NCI-H1436 treated with DMSO at 0.1 percent for 48 hours (cell line): ENCODE measurements at places on chromosomes 3 and 15.

- no peak for DNase-seq
These were observed 37.1 kb downstream of the CPA3 start for GRCh38 chr3:148901987-148902791.

DNA sequence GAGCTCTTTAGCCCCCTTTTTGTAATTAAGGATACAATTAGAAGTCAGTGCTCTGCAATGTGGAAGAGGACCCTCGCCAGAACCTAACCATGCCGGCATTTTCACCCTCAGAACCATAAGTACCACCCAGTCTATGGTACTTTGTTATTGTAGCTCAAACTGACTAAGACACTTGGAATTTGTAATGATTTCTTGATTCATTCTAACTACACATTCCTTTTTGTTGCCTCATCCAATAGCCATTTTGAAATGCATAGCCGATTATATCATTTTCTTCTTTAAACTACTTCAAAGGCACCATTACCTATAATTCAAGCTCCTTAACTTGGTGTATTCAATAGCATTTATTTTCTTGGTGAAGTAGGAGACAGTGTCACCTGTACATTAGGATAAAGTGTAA, 61.4 kb downstream of the GLB1 start:
- no peak for DNase-seq

DNA sequence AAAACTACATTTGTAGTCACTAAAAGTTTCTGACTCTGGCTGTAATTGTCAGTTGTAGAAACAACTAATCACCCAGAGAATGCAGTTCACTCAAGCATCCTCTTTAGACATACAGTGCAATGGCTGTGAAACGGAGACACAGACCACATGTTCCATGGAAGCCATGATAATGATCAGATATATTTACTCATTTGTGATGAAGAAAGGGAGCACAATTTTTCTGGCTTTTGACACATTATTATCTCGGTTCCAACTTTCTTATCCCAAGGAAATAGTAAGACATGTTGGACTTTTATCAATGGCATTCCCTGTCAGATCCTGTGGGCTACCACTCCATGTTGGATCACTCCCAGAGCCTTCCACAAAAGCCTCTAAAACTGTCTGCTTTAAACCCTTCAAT, 215.0 kb upstream of the LRIG1 start:
- no peak for DNase-seq

DNA sequence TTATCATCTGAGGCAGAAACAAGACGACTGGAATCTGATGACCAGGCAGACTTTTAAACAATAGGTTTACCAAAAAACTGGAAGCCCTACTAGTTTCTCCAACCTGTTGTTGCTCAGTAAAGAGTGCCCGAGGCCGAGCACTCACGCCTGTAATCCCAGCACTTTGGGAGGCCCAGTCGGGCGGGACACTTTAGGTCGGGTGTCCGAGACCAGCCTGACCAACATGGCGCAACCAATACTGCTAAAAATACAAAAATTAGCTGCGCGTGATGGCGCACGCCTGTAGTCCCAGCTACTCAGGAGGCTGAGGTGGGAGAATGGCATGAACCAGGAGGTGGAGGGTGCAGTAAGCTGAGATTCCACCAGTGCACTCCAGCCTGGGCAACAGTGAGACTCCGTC, 1.1 kb upstream of the WDR5B start:
- DNase-seq: no peak

- no peak for DNase-seq
These were observed 39.7 kb downstream of the MNS1 start for GRCh38 chr15:56425276-56425675.

- DNase-seq: no peak
These were observed 18.4 kb upstream of the ALCAM start for GRCh38 chr3:105348307-105348706.

DNA sequence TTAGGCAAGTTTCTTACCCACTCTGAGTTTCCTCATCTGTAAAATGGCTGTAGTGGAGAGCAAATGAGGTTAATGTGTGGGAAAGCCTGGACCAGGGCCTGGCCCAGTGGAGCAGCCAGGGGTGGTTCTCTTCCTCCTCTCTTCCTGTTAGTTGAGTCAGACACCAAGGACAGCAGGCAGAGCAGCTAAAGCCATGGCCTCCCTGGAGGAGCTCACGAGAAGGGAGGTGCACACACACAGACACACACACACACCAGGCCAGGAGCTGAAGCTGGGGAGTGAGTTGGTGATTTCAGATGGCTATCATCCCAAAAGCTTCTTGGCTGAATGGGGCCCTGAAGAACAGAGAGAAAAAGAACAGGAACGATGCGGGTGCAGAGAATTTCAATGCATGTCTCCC, 33.2 kb upstream of the TSPAN3 start:
- no peak for DNase-seq

- DNase-seq: no peak
These were observed 2.1 kb upstream of the ISY1 start for GRCh38 chr3:129162729-129163579.

DNA sequence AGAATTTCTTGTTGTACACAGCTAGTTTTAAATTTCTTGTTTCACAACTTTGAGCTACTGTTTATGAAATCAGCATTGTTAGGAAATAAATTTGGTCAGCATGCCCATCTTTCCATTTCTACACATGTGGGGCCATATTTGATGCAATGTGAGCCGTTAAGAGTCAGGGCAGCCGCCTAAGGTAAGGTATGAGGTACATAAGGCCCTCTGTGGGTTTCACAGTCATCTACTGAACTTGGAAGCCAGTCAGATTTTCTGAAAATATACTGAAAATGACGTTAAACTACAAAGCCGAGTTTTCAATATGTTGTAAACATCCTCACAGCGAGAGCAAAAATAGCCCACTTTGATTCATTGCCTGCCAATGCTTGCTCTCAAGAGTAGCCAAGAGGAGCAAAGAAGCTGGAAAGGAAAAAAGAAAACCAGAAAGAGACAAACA, 94.7 kb upstream of the PDZRN3 start:
- no peak for DNase-seq

DNA sequence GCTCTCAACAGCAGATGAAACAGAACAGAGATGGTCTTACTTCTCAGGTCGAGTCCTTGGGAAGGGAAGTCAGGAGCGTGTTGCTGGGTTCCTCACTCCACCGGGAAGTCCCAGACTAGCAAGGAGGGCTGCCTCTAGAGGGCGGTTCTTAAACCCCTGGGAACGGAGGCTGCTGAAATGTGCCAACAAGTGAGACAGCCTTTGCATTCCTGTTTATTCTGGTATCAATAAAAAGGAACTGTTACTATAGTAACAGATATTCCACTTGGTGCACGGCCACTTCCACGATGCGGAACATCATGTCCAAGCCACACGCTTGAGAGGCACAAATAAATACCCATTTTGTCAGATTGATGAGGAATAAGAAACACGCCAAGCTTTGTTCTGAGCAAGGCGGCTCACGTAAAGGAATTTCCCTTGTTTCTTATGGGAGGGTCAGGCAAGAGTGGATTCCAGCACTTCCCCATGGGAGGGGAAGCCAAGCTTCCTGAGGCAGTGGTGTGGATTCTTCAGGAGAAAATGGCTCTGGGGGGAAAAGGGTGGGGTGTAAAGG, at the start of gene FAM107A:
FAM107A (minus strand) TSS at position 123 of the 553 bp plus-strand sequence. CDS start 7,531 bp downstream, outside the sequence.
- DNase-seq: no peak

DNA sequence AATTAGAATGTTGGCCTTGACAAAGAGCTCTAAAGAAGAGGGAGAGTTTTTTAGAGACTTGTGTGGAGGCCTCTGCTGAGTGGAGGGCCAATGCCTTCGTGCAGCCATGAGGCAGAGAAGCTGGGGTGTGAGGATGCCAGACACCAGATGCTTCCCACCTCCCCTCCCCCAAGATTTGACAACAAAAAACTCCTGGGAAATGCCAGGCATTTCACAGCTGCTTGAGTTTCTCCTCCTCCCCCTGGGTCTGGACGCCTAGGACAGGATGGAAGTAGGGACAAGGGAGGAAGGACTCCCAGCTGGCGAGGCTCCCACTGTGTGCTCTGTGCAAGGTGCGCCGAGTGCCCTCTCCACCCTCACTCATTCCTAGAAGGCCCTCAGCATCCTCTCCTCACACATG, 20.1 kb downstream of the TGM4 start:
- no peak for DNase-seq
